Skin of body (tissue), 3 donors: ENCODE measurements at places on chromosomes 3 and 15. TPM values are rescaled to one million over a fixed set of nuclear protein-coding genes. Genes with fewer than 3 reads are reported as not detected.

Gene WNT5A
- 28.8 TPM for total RNA-seq

Gene LSMEM2
- 2.7 TPM for total RNA-seq

Gene PAQR9
- not detected for total RNA-seq

Gene C3orf62
- 2.7 TPM for total RNA-seq

Gene NEK11
- 14.9 TPM for total RNA-seq

Gene SAXO2
- 1.3 TPM for total RNA-seq

Gene ATP13A5
- total RNA-seq: 3.7 TPM

Gene HTD2
- total RNA-seq: 10.6 TPM

Gene FSTL1
- total RNA-seq: 530 TPM

Gene SI
- not detected for total RNA-seq

Gene RHOV
- 19.4 TPM for total RNA-seq

Gene SMAD6
- total RNA-seq: 16.2 TPM

GRCh38 chr3:196044513-196044912 lies 37.4 kb downstream of the TFRC start:
- no peak for DNase-seq

- no peak for DNase-seq
These were observed 121.0 kb downstream of the PDZRN3 start for GRCh38 chr3:73503781-73504180.

DNA sequence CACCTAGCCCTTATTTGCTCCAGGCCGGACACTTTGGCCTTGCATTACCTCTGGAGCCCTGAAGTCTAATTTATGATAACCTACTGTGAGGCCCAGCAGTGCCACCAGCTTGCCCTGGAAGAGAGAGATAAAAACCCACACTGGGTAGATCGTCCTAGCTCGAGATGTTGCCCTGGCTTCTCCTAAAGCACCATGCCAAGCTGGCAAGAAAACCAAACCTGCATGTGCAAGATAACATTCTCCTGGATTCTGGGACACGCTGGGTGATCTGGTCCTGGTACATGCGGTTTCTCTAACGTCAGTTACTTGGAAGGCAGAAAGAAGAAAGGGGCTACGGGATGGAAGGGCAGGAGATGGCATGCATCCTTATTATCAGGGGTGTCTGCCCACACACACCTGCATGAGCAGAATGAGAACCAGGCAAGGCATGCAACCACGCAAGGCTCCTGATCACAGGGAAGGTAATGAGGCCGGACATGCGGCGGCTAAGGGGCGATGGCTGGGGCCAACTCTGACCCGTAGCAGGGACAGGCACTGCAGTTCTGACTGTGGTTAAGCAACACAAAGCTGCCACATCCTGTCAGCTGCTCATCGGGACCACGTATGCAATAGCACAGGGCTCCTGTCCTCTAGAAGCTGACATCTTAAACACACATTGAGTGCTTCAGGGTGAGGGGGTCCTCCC lies 73.0 kb downstream of the OXNAD1 start:
- DNase-seq: no peak

- no peak for DNase-seq
These were observed 44.8 kb upstream of the RPS17 start for GRCh38 chr15:82585072-82585471.

GRCh38 chr3:129614435-129614834 lies 8.0 kb upstream of the PLXND1 start:
- DNase-seq: no peak

- no peak for DNase-seq
These were observed 37.4 kb downstream of the SYN2 start for GRCh38 chr3:12041446-12042041.

GRCh38 chr3:114848643-114849350 lies 298.3 kb downstream of the ZBTB20 start:
- DNase-seq: no peak

GRCh38 chr3:58586776-58587192 lies 9.6 kb upstream of the FAM107A start:
- DNase-seq: no peak

DNA sequence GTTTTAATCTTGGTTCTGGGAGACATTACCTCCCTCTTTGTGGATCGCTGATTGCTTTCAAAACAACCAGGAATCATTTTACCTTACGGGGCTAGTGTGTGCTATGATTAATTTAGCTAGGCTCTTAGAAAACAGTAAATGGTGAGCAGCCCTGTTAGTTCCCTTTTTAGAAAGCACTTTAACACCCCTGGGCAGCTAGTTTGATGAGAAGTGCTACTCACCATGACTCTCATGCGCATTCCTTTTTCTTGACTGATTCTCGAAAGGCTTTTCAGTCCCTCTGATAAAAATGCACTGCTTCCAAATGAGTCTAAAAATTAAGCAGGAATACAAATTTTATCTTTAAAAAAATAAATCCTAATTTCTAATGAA lies 75.3 kb upstream of the LEKR1 start:
- peak; percentile 9 for DNase-seq

GRCh38 chr3:42814914-42815507 lies 5.8 kb downstream of the ACKR2 start:
- DNase-seq: no peak

DNA sequence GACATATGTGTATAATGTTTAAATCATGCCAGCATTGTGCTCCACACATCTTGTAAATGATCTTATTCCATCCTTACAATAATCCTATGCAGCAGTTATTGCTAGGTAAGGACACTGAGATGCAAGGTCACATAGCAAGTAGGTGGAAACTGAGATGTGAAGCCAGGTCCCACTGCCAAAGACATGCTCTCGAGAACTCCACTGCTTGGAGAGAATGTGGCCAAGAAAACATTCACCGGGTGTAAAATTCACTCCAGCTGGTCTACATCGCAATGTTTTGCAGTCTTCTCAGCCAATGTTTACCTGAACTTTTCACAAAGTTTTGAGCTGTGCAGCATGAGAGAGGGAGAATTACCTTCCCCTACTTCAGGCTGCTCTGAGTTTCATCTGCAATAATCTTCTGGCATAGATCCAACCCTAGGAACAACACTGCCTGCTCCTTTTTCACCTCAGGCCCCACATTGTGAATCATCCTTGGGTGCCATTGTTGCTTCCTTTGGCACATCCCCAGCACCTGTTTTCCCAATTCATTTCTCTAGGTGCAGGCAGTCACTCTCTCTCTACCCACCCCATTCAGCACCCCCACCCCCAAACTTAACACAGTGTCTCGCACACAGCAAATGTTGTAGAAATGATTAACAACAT lies 53.5 kb upstream of the PRTG start:
- DNase-seq: no peak

GRCh38 chr3:133396906-133397305 lies 3.0 kb upstream of the BFSP2 start:
- DNase-seq: no peak

GRCh38 chr3:13419505-13420044 lies 547 bp downstream of the NUP210 start:
- no peak for DNase-seq

DNA sequence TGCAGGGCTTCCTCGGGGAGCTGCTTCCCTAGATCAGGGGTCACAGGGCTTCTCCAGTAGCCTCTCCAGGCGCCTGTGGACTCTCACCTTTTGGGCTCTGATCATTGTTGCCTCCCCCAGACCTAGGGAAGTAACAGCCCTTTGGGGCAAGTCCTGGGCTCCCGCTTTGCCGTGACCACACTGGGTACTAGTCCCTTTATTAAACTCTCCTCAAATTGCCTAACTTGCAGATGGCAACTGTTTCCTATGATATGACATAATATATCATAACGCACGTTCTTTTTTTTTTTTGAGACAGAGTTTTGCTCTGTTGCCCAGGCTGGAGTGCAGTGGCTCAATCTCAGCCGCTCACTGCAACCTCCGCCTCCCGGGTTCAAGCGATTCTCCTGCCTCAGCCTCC lies 17.9 kb upstream of the NRROS start:
- no peak for DNase-seq

DNA sequence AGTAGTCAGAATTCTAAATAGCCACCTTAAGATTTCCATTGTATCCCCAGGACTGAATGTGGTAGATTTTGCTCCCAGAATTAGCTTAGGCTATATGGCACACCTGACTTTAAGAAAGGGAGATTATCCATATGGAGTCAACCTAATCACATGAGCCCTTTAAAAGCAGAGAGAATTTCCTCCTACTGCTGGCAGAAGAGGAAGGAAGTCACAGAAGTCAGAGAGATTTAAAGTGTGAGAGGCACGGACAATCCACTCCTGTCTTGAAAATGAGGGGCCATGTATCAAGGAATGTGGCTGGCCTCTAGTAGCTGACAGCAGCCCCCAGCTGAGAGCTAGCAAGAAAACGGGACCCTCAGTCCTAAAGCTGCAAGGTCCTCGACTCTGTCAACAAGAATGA lies 26.8 kb downstream of the LRRC31 start:
- no peak for DNase-seq

DNA sequence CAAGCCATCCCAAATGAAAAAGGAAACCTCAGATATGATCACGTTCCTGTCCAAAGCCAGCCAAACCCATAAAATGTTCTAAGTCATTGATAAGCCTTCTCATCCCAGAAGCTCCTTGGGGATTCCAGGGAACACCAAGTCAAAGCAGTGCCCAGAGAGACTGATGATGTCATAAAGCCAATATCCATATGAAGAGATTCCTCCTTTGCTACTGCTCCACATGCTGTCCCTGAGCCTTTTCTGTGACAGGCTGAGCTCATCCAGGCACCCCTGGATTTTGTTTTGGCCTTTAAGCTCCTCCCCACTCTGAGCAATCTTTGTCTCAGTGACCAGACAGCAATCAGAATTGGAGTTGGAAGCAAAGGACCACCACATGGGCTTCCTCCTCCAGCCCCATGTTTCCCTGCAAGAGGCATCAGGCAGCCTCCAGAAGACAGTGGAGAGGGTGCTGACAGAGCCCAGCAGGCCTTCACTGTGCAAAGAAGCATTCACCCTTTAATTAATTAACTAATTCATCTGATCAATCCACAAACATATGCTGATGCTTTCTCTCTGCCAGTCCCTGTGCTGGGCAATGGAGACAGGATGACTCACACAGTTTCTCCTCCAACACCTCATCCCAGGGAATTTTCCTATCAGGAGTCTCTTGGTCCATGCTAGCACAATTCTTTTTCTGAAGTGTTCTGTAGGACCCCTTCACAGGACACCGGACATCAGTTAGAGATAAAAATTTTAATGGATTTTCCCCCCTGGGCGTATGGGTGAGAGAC lies 25.0 kb downstream of the MEX3B start:
- no peak for DNase-seq

DNA sequence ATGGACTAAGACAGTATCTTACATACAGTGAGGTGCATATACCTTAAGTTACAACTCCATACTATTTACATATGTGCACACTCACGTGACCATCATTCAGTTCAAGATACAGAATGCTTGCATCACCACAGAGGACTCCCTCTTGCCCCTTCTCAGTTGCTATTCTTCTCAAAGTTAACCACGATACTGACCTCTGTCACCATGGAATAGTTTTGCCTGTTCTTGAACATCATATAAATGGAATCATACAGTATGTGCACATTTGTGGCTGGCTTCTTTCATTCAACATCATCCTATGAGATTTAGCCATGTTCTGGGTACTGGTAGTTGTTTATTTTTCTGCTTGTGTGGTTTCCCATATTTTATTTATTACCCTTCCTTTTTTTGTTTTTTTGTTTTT lies 10.4 kb upstream of the ZSCAN2 start:
- no peak for DNase-seq

- DNase-seq: no peak
These were observed 26.3 kb upstream of the TMEM45A start for GRCh38 chr3:100465892-100466777.

- no peak for DNase-seq
These were observed 160.8 kb downstream of the ALCAM start for GRCh38 chr3:105527535-105527934.

DNA sequence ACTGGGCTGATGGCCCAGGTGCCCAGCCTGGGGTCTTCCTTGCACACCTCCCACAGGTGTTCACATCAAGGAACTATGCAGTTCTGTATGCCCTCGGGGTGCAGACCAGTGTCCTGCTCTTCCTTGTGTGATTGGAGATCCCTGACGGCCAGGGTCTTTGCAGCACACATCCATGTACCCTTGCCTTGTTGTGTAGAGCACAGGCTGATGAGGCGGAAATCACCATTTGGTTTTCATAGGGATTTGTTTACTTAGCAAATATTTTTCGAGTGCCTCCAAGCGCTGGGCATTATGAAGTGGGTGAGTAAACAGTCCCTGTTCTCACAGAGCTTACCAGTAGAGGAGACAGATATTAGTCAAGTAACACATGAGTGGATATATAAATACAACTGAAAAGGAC lies 209.3 kb upstream of the UMPS start:
- no peak for DNase-seq

GRCh38 chr15:57213862-57214261 lies 162.4 kb upstream of the CGNL1 start:
- DNase-seq: peak; percentile 22

GRCh38 chr15:58043192-58043903 lies 22.2 kb downstream of the ALDH1A2 start:
- DNase-seq: no peak

GRCh38 chr3:169146866-169147237 lies 516.7 kb downstream of the MECOM start:
- DNase-seq: no peak

GRCh38 chr3:69907554-69907953 lies 92.0 kb upstream of the SAMMSON start:
- DNase-seq: no peak

DNA sequence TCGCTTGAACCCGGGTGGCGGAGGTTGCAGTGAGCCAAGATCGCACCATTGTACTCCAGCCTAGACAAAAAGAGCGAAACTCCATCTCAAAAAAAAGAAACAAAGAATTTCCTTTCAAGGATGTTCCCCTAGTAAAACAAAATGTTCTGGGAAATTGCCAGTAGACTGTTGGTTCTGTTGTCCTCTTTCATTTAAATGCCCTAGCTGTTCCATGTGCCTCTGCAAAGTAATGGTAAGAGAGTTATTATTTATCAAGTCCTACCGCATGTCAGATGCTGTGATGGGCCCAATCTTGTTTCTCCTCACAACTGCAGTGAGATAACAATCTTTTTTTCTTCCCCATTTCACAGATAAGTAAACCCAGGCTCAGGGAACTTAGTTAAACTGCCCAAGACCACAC lies 254.3 kb upstream of the TPM1 start:
- no peak for DNase-seq

DNA sequence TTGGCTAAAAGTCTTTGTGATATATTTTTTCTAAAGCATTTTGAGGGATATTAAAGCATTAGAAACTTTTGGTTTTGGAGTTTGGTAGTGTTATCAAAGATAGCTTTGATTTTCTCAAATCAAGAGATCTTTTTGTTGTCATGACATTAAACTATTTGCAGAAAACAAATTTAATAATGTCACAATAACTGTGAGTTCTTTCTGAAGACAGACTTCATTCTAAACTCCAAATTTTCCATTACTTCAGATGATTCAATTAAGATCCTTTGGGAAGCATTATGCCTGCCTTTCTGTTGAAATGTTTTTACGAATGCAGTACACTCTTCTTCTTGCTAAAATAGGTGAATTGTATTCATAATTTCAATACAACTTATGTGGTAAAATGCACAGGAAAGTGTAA lies 145.4 kb downstream of the ALCAM start:
- DNase-seq: peak; percentile 20

GRCh38 chr3:14837878-14838258 lies 19.1 kb downstream of the FGD5 start:
- peak; percentile 31 for DNase-seq

- DNase-seq: no peak
These were observed 82.6 kb upstream of the CSPG5 start for GRCh38 chr3:47661121-47661752.
